Activated CD4-positive, alpha-beta T cell treated with anti-CD3 and anti-CD28 coated beads, Interleukin-2, amount 10 ng/mL, durations not matched to agents 7 days and 5 days (primary cell): ENCODE measurements at places on chromosomes 4 and X.
A peak's percentile ranks its signal among the peaks of the same experiment; 100 is the strongest.

GRCh38 chrX:64394874-64395567 is at the start of gene MTMR8:
TSS of gene MTMR8 (minus strand) at chrX:64395452. CDS start at chrX:64395363, 89 bp downstream.
- DNase-seq = peak; percentile 81

DNA sequence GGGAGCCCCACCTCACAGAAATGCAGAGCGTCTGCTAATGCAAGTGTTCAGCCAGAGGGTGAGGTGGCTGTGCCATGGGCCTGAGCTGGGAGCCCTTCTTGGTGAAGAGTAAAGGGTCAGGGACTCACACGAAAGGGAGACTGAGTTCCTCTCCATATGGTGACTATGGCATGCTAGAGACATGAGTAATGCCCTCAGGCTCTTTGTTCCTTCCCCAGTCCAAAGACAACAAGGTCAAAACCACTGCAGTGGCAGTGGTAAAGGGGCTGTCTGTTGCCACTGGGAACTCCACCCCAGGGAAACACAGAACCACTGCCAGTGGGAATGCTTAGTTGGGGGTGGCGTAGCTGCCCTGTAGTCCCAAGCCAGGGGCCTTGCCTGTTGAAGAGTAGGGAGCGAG is 22.4 kb downstream of the RAB40AL start:
- DNase-seq = no peak

- no peak for DNase-seq
These were observed 28.6 kb downstream of the PLRG1 start for GRCh38 chr4:154521607-154522006.

- DNase-seq = no peak
These were observed 13.6 kb downstream of the MFAP3L start for GRCh38 chr4:170012629-170012958.
